ENCODE measurements at places on chromosomes 6 and 20.

- no peak for DNase-seq
Measured at GRCh38 chr20:3459881-3460307, 10.9 kb upstream of the ATRN start.

DNA sequence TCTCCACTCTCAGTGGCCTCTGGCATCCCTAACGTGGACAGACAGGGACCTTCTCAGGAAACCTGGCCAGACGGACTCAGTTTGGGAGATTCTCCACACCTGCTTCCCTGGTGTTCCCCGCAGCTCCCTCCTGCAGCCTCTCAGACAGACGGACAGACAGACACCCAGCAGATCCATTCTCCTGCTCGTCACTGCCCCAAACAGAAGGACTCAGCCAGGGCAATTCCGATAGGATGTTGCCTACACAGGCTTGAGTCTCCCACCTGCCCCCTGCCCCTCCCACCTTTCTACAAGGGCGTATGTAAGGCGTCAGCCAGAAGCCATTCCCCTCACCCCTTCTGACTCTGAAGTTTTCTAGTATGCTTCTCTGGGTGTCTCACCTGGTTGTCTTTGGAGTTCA, 428 bp downstream of the CCM2L start:
- DNase-seq = no peak

GRCh38 chr6:168201383-168201782, 118.2 kb downstream of the DACT2 start:
- no peak for DNase-seq

- DNase-seq = no peak
Measured at GRCh38 chr6:6368684-6369052, 48.2 kb upstream of the F13A1 start.

- no peak for DNase-seq
Measured at GRCh38 chr6:125942672-125943527, 13.7 kb upstream of the HINT3 start.

DNA sequence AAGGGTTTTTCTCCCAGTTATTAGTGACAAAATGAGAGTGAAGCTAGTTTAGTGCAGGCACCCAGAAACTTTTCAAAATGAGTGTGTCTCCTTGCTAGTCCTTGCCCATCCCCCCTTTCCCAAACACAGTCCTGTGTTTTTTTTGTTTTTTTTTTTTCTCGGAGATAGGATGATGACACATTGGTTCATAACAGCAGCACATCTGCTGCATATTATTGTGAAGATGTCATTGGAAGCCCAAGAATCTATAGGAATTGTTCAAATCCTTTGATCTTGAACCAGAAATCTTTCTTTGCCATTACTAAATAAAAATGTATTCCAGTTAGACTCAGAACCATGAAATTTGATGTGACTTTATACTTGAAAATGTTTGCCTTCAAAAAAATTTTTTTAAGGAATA, 162.4 kb downstream of the FRK start:
- DNase-seq = no peak

DNA sequence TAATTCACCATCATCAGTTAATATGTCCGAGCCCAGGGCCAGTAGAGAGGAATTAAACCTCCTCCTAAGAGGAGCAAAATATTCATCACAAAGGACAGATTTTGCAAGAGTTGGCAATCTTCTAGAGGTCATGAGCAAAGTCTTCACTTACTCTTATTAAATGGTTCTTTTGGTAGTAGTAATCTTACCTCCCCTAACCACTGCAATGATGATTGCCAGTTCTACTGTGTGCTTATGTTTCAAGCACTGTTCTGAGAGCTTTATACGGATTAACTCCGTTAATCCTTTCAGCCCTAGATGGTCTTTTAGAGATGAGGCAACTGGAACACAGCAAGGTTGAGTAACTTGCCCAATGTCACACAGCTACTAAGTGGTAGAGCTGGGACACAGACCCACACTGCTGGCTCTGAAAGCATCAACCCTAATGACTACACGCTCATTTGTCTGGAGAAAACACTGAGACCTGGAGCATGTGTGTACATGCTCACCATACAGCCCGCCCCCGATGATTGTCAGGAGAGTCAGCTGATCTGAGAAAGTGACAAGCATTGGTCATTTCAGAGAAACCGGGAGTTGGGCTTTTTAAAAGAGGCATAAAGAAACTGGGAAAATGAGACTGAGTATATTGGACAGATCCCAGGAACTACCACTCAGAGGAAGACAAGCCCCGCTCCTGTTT, 276.0 kb downstream of the NRN1 start:
- no peak for DNase-seq

DNA sequence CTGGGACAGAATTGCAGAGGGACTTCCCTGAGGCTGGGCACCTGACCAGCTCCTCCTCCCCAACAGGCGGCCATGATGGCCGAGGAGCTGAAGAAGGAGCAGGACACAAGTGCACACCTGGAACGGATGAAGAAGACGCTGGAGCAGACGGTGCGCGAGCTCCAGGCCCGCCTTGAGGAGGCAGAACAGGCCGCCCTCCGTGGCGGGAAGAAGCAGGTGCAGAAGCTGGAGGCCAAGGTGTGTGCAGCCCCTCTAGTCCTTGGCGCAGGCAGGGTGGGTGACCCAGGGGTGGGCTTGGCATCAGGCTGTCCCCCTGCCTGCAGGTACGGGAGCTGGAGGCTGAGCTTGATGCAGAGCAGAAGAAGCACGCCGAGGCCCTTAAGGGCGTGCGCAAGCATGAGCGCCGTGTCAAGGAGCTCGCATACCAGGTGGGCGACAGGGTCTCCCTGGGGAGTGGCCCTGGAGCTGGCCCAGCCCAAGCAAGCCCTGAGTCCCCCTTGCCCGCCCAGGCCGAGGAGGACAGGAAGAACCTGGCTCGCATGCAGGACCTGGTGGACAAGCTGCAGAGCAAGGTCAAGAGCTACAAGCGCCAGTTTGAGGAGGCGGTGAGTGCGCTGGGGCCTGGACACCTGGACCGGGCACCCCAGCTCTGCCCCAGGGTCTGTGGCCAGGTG, 45.4 kb downstream of the MYH7B start:
- no peak for DNase-seq

- DNase-seq = no peak
Measured at GRCh38 chr6:30485236-30485635, 4.1 kb upstream of the HLA-E start.

GRCh38 chr6:134481966-134482365, 164.1 kb upstream of the SGK1 start:
- no peak for DNase-seq

DNA sequence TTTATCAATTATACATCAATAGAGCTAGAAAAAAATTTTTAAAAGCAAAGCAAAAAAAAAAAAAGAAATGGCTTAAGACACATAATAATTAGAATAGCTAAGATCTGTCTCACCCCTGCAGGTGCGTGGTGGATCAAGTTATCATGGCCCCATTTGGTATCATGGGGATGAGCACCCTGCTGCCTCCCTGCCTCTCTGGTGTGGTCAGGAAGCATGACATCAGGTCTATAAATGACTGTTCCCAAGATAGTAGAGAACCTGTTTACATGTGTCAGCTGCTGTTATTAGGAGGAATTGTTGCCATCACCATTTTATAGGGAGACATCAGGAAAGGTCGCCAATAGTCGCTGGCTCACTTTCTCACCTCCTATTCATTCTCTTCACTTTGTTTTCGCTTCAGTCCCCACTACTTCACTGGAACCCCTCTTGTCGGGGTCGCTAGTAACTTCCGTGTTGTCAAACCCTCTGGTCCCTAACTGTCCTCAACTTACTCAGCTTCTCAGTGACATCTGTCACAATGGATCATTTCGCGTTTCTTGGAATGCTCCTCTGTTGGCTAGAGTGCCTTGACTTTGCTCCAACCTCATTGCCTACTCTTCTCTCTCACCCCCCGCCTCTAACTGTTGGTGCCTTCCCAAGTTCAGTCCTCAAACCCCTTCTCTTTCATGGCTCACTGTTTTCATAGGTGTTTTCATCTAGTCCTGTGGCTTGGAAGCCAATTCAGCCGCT, 4.7 kb downstream of the DNTTIP1 start:
- no peak for DNase-seq

Measured in GM19239 (cell line).